ENCODE measurements at places on chromosomes 7 and 10. TPM values are rescaled to one million over a fixed set of nuclear protein-coding genes. Genes with fewer than 3 reads are reported as not detected.

DNA sequence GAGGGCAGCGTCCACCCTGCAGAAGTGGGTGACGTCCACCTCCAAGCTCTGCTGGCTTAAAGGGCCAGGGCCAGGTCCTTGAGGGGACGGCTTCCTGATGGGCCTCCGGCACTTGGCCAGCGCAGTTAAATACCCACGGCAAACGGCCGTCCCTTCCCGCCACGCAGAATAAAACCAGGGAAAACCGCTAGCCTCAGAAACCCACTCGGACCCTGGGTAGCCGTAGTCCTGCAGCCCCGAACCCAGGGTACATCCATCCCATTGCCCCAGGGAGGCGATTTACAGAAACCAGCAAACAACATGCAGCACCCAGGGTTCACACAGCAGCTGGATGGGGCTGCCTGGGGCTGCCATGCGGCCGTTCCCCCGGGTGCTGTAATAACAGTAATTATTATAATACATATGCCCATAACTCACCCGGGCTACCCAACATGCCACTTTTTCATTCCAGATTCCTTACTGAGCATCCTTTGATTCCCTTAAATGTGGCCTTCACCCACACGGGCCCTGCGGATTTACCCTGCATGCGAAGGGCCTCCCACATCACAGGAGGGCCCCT is 81.5 kb upstream of the PDGFA start:
- no peak for DNase-seq

- peak; percentile 90 for DNase-seq
Observed at GRCh38 chr10:74825371-74826141, 844 bp upstream of the KAT6B start.

DNA sequence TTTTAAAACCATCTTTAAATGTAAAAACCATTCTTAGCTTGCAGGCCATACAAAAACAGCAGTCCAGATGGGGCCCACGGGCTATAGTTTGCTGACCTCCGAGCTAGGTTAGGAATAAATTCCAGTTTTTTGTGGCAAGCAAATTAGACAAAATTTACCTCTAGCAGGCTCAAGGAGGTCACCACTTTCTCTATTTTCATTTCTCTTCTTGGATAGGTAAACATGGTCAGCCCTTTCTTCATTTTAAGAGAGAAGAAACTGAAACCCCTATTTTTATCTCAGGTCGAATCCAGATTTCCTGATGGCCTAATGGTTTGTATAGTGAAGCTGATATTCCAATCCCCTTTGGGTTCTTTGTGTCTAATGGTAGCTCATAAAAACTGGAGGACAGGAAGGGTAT is 10.7 kb downstream of the IKZF5 start:
- no peak for DNase-seq

GRCh38 chr10:119079599-119080520 is 757 bp downstream of the EIF3A start:
- peak; percentile 73 for DNase-seq

GRCh38 chr10:69801434-69802315 is at the start of gene COL13A1:
TSS of gene COL13A1 (plus strand) at chr10:69801906. CDS start at chr10:69802424, 518 bp downstream.
- DNase-seq, result peak; percentile 97

- no peak for DNase-seq
Observed at GRCh38 chr10:88147000-88147798, 283.8 kb downstream of the PTEN start.

GRCh38 chr10:71638064-71638821 is 81.3 kb downstream of the C10orf105 start:
- DNase-seq, result peak; percentile 78

- DNase-seq, result no peak
Observed at GRCh38 chr10:119933179-119933578, 40.6 kb downstream of the SEC23IP start.

- no peak for DNase-seq
Observed at GRCh38 chr7:119664601-119665000, 608.4 kb upstream of the KCND2 start.

- peak; percentile 46 for DNase-seq
Observed at GRCh38 chr10:125201108-125201524, 40.8 kb upstream of the CTBP2 start.

GRCh38 chr10:101695404-101695890 is 477 bp upstream of the FBXW4 start:
- DNase-seq, result no peak

DNA sequence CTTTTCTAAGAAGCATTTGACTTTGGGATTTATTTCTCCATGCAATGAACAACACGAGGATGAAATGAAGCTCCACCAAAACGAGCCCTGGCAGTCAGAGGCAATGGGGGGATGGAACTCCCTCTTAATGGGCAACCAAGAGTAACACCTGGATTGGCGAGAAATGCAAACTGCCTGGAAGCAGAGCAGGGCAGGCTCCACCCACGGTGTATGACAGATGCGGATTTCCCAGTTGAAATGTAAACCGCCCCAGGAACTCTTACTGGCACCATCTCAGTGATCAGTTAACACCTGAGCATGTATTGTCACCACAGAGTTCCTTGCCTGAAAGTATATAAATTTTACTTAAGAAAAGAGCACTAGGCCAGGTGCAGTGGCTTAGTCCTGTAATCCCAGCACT is 47.3 kb upstream of the AUTS2 start:
- DNase-seq, result no peak

DNA sequence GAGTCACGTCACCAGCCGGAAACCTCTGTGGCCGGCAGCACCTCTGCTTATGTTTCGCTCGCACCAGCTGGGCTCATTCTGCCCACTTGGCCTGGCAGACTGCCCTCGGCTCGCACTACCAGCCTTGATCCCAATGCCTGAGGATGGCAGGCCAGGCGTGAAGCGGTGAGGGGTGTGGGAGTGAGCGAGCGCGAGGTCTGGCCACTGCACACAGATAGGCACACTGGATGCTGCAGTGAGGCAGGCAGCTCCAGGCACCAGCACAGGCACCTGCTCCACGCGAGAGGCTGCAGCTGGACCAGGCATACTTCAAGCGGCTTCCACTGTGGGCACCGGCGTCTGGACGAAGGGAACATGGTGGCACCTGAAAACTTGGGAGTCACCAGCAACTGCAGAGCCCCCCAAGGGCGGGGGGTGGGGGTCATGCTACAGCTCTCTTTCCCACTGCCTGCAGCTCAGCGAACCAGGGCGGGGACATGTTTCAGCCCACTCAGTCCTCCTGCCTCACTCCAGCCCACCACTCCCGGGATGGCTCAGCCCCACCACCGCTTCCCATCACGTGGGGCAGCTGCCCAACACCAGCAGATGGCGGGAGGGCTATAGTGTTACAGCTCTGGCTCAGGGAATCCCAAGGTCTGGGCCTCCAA is 5.4 kb upstream of the DMTF1 start:
- peak; percentile 59 for DNase-seq

GRCh38 chr10:1036341-1036791 is 10.7 kb upstream of the IDI2 start:
- DNase-seq, result peak; percentile 55

DNA sequence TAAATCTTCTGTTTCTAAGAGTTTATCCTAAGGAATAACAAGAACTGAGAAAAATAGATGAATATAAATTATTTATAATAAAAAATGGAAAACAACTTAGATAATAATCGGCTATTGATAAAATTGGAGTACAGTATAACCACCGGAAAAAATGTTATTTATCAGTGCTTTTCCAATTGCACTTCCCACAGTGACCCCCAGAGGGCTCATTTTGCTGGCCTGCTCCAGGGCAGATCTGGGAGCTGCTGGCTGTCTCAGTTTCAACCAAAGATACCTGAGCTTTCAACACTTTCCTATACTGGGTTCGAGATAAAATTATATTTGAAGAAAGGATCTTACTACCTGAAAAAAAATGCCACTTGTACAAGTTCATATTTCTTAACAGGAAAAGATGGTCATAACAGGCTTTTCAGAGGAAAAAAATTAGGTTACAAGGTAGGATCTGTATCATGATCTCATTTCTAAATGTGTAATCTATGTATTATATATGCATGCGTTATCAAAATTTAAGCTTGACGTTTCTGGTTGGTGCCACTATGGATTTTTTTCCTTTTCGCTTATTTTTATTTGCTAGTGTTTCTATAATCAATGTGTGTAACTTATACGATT is 165.7 kb downstream of the NPSR1 start:
- DNase-seq, result peak; percentile 87

GRCh38 chr10:48598936-48599829 is 5.7 kb downstream of the ARHGAP22 start:
- no peak for DNase-seq

DNA sequence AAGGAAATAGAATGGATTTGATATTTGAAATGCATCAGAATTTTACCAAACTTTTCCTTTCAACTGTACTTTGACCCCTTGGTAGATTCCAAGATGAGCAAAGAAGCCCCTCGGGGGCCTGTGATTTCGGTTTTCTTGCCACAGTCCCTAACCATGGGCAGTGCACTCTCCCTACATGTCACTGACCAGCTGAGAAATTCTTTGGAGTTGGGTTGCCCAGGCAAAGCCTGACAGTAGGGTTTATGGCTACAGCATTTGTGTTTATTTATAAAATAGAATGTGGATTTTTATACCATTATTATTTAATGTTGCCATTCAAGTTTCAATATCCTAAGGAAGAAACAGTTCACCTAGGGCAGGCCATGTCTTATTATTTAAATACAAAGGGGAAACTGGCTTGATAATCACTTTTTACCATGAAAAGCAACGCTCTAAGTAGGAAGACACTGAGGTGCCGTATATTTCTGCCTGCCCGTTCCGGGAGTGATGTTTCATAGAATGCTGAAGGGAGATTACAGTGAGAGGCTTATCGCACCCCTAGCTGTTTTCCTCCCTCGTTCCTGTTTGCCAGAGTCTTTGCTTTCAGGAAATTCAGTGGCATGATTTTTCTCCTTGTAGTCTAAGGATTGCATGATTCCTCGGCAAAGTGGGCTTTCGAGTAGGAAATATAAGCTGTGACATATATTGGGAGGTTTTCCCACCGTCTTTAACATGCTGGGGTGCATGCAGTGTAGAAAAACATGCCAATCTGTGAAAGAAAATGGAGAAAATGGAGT is 35.8 kb downstream of the WIPF3 start:
- DNase-seq, result no peak

- DNase-seq, result peak; percentile 77
Observed at GRCh38 chr10:96512524-96513304, 1.0 kb downstream of the TLL2 start.

- DNase-seq, result no peak
Observed at GRCh38 chr10:17213646-17214349, 12.3 kb upstream of the TRDMT1 start.

GRCh38 chr7:18457832-18458231 is 37.7 kb upstream of the HDAC9 start:
- no peak for DNase-seq

DNA sequence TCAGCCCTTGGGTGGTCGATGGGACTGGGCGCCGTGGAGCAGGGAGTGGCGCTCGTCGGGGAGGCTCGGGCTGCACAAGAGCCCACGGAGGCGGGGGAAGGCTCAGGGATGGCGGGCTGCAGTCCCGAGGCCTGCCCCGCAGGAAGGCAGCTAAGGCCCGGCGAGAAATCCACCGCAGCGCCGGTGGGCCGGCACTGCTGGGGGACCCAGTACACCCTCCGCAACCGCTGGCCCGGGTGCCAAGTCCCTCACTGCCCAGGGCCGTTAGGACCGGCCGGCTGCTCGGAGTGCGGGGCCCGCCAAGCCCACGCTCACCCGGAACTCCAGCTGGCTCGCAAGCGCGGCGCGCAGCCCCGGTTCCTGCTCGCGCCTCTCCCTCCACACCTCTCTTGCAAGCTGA is 138.4 kb downstream of the BAMBI start:
- peak; percentile 16 for DNase-seq

- DNase-seq, result no peak
Observed at GRCh38 chr7:87380905-87381304, 35.4 kb downstream of the CROT start.

- peak; percentile 1 for DNase-seq
Observed at GRCh38 chr7:99808766-99809165, 19.0 kb upstream of the CYP3A43 start.

- DNase-seq, result no peak
Observed at GRCh38 chr10:5508161-5508604, 8.8 kb upstream of the CALML5 start.

GRCh38 chr10:49593564-49593875 is 16.6 kb upstream of the SLC18A3 start:
- no peak for DNase-seq

DNA sequence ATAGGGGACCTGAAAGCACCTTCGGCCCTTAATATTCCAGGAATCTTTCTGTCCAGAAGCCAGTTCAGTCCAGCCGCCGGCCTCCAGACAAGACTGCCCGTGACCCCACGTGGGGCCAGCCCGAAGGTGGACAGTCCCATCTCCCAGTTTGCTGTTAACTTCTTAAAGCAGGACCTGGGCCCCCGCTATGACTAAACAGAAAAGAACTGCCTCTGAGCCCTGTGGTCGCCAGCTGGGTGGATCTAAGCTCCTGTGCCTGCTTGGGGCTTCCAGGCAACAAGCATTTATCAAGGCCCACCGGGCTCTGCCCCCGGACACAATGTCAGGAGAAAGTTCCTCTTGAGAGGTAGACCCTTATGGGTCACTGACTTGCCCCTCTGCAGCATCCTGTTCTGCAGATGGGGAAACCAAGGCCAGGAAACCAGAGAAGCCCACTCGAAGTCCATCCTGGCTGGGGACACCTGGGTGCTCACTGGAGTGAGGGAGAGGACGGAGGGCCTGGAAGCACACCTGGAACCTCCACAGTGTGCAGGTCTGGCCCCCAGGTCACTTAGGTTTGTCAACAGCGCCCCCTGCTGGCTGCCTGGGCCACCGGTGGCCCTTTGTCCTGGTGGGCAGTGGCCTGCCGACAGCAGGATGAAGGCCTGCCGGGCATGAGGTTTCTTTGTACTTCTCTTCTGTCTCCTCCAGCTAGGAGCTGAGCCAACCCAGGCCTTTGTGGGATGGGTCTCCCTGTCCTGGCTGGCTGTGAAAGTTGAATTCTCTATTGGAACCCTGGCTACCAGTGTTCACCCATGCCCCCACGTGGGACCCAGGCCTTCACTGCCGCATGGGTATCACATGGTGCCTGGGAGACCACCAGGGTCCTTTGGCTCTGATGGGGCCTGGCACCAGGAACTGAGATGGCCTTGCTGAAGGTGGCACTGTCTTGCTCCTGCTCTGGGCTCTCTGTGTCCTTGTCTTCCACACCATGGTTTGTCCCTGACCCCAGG is 128.0 kb downstream of the ZMIZ1 start:
- DNase-seq, result peak; percentile 96

DNA sequence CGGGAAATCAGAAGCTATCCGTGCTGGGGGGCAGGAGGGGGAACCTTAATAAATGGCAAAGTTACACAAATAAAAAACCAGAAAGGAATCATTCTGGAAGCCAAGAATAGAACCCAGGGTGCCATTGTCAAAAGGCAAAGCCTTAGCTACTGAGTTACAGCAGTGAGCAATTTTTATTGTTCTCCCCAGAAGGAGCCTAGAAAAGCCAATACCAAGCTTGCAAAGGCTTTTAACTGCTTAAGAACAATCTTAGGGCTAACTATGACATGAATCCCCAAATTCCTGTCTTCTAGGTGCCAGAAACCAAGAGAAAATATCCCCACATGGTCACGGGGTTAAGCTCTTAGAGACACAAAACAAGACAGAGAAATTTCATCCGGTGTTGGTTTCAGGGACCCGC is 482.7 kb downstream of the CCSER2 start:
- no peak for DNase-seq

The UBTD1 gene
- 18.0 TPM for total RNA-seq

The VWC2 gene
- total RNA-seq, result not detected

The ASAH2B gene
- total RNA-seq, result 7.0 TPM

The NKX1-2 gene
- 2.4 TPM for total RNA-seq

The GRID2IP gene
- 4.5 TPM for total RNA-seq

The SLC16A9 gene
- 19.3 TPM for total RNA-seq

The TWIST1 gene
- total RNA-seq, result 1.5 TPM

The GIMAP8 gene
- total RNA-seq, result not detected

The PNLIPRP1 gene
- total RNA-seq, result not detected

The SPOCK2 gene
- 1.6 TPM for total RNA-seq

The SLK gene
- total RNA-seq, result 27.9 TPM

The NPFFR1 gene
- 0.02 TPM for total RNA-seq

The TCTN3 gene
- 55.2 TPM for total RNA-seq

The FAM180A gene
- total RNA-seq, result not detected

The CALD1 gene
- 79.0 TPM for total RNA-seq

Data from endodermal cell (in vitro differentiated cells).